Occipital lobe (tissue), 3 donors: ENCODE measurements at places on chromosomes 5 and 9. TPM values are rescaled to one million over a fixed set of nuclear protein-coding genes. Genes with fewer than 3 reads are reported as not detected.

Gene BTNL8
- total RNA-seq, result not detected

DNA sequence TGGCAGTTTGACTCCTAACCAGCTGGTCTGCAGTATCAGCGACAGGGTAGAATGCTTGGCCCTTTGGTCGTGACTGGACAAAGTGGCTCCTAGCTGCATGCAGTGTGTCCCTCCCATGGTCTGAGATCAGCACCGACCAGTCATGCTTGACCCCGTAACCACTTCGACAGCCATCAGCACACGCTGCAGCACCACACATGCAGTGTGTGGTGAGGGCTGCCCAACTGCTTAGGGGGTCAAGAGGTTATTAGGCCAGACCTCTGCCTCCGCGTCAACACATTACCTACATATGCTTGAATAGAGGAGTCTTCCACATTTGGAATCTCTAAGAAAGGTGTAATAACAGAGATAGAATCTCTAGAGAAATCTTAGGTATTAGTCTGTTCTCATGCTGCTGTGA lies 139.1 kb downstream of the FSTL4 start:
- DNase-seq, result no peak

Gene GARIN3
- total RNA-seq, result not detected

Gene WNT8A
- not detected for total RNA-seq
